ENCODE measurements at places on chromosomes 3 and 15.

DNA sequence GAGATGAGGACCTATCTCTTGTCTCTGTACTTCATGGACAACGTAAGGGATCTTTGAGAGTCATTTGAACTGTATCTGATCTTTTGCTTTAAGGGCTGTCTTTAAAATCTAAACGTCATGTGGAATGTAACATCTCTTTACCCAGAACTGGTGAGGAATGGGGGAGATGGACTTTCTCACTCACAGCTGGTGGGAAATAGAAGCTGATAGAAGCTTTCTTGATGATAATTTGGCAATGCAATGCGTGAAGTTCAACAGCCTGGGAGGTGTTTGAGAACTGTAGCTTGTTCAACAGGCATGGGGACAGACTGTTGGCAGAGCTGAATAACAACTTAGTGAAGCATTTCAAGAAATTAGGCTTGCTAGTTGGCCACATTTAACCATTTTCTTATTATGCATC is 21.5 kb upstream of the RORA start:
- DNase-seq, result no peak

- DNase-seq, result no peak
These were observed 464.9 kb downstream of the MFSD1 start for GRCh38 chr3:159266779-159267178.

DNA sequence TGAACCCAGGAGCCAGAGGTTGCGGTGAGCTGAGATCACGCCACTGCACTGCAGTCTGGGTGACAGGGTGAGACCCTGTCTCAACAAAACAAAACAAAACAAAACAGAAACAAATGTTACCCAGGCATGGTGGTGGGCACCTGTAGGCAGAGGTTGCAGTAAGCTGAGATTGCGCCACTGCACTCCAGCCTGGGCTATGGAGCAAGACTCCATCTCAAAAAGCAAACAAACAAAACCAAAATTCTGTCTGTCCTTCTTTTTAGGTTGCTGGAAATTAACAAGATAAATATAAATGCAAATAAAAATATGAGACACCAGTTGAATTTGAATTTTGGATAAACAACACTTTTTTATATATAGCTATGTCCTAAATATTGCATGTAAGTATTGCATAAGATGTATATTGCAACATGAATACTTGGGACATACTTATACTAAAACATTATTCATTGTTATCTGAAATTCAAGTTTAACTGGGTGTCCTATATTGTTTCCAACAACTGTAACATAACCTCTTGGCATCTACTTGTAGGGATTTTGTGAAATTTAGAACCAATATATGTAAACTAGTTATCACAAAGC is 4.7 kb upstream of the CEP97 start:
- DNase-seq, result no peak

DNA sequence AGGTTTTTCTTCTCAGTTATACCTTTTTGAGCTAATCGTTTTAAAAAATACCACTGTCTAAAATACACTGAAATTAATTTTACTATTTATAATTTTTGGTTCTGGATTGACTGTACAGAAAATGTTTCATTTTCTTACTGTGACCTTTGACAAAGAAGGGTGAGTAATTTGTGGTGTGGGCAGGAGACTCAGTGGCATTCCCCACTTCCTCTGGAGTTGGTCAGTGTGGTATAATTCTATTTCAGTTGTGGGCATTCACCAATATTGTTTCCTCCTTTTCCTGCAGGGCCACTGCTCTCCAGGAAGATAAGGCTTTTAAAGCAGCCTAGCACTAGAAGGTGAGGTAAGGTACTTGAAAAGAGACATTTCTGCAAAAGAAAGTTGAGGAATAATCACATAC is 6.5 kb downstream of the DAG1 start:
- DNase-seq, result no peak

GRCh38 chr3:161489395-161489794 is 7.2 kb upstream of the OTOL1 start:
- DNase-seq, result no peak

DNA sequence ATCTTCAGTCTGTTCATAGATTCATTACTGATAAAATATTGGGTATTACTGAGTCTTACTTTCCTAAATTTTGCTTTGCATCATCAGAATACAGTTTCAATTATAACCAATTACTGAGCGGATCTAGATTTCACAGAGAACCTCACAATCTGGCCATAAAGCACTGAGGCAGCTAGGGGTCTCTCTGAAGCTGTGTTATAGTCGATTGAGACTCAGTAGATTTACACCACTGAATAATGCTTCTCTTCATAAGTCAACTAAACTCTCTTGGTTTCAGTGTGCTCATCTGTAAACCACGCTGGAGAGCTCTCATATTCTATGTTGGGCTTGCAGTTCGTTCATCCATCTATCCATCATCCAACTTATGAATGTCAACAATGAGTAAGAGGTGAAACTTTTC is 180.6 kb downstream of the GREM1 start:
- DNase-seq, result no peak

- DNase-seq, result no peak
These were observed 17.4 kb downstream of the PDHB start for GRCh38 chr3:58416191-58416590.

DNA sequence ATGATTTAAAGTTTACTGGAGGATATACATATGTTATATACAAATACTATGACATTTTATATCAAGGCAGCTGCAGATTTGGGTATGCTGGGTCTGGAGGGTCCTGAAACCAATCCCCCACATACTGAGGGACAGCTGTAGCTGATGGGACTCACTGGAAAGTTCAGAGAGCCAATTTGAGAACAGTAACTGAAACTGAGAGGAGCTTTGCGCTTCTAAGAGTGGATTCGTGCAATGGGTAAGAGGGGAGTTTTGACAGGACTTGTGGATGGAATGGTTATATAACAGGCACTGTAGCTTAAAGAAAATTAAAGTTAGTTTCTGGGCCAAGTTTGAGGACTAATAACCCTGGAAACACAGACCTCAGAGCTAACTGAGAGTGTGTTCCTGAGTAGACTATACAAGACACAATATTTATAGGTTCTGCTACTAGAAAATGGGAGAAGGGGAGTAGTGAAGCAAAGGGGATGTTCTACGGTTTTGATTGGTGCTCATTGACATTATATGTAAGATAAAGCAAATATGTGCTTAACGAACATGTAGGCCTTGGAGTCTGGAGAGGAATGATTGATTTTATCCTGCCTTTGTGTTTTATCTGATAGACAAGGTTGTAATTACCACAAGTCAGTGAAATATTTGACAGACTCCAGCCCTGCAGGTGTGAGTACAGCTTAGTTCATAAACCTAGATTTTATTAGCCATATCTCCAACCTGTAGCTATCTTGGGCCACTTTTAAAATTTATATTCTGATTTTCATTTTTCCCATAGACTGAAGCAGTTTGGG is 4.8 kb upstream of the ZMAT3 start:
- DNase-seq, result no peak

DNA sequence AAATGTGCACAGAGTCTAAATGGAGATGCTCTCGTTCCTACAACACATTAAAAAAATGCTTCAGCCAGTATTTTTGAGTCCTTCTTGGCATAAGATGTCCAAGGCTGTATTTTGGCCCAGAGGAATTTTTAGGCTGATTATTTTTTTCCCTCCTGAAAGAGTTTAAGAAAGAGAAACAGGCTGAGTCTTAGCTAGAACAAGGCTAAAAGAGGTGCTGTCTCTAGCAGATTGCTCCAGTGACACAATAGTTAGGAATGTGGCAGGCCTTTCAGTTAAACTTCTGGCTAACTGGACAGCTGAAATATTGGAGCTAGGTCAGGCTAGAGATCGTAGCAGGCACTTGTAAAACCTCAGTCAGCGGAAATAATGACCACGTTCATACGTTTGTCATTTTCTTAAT is 271.4 kb upstream of the RARB start:
- DNase-seq, result no peak

DNA sequence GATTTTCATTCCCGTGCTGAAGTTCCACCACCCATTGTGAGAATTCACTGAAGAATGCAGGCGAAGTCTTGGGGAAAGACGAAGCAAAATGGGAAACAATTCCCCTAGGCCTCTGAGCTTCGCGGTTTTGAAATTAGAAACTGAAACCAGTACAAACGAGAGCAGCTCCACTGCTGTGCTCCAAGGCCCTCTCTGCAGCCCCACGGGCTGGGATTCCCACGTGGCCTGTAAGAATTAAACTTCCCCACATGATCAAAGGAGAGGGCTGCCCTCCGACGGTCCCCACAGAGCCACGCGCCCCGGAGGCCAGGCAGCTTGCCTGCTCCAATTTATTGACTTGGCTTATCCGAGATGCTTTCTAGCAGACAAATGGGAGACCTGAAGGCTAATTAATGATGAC is 144.0 kb downstream of the GREM1 start:
- DNase-seq, result no peak

- DNase-seq, result no peak
These were observed 525.1 kb downstream of the PDCD6IP start for GRCh38 chr3:34323517-34323916.

GRCh38 chr15:63110428-63111026 is 11.1 kb upstream of the LACTB start:
- no peak for DNase-seq

DNA sequence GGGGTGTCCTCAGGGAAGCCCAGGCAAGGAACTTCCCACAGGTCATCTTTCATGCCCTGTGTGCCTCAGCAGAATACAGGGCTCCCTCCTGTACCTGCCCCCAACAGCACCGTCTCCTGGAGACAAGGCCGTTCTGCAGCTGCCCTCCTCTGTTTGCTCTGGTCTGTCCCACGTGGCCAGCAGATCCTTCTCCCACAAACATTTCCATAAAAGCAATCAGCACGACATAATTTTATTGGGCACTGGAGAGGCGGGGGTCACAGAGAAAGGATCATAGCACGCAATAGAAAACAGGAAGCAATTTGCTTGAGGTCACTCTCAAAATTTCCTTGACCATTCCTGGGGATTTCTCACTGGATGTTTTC is 29.4 kb downstream of the STARD5 start:
- no peak for DNase-seq

DNA sequence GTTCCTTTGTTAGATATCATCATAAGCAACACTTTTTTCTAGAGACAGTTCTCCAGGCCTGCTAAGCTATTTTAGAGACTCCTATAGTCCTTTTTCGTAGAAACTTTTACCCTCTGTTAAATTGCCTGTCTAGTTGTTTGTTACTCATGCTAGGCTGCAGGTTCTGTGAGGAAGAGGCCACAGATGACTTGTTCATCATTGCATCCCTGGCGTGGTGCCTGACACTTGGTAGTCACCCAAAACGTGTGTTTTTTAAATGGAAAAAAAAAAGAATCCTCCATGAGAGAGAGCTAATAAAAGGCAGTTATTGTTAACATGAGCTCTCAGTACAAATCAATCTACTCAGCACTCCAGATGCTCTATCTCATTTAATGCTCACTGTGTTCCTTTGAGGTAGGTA is 35.1 kb downstream of the CCDC54 start:
- no peak for DNase-seq

- no peak for DNase-seq
These were observed 41.4 kb downstream of the IRAK2 start for GRCh38 chr3:10206166-10206511.

GRCh38 chr15:66996094-66996493 is 69.3 kb upstream of the SMAD3 start:
- DNase-seq, result no peak

- no peak for DNase-seq
These were observed 85.3 kb upstream of the LIMD1 start for GRCh38 chr3:45509038-45509767.

GRCh38 chr15:80654299-80654698 is 40.8 kb upstream of the ABHD17C start:
- DNase-seq, result no peak

GRCh38 chr15:93088981-93089726 is at the start of gene RGMA:
Gene RGMA, minus strand, starts transcription at chr15:93089211. Its CDS starts 279 bp downstream, at chr15:93088932.
- DNase-seq, result no peak

DNA sequence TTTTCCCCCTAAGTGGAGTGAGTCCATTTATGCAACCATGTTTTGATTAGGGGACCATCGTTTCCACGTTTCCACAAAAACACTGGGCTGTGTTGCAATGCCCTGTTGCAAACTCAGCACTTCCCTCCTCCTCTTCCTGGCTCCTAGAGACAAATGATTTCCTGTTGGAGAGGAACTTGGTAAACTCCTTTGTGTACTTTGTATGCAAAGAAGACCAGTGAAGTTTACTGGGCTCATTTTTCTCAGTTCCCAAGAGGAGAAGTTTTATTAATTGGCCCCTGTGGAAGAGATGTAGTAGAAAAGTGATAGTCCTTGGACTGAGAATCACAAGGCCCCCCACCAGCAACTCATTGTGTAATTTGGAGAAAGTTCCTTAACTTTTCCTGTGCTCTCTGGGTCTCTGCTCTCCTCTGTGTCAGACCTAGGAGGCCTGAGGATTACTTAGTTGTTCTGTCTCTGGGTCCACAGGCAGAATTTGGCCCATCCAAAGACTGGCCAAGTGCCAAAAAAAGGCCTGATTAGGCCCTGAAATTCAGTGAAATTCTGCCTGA is 95.0 kb downstream of the ATG7 start:
- no peak for DNase-seq

GRCh38 chr3:70189884-70190473 is 122.5 kb downstream of the MDFIC2 start:
- DNase-seq, result no peak

DNA sequence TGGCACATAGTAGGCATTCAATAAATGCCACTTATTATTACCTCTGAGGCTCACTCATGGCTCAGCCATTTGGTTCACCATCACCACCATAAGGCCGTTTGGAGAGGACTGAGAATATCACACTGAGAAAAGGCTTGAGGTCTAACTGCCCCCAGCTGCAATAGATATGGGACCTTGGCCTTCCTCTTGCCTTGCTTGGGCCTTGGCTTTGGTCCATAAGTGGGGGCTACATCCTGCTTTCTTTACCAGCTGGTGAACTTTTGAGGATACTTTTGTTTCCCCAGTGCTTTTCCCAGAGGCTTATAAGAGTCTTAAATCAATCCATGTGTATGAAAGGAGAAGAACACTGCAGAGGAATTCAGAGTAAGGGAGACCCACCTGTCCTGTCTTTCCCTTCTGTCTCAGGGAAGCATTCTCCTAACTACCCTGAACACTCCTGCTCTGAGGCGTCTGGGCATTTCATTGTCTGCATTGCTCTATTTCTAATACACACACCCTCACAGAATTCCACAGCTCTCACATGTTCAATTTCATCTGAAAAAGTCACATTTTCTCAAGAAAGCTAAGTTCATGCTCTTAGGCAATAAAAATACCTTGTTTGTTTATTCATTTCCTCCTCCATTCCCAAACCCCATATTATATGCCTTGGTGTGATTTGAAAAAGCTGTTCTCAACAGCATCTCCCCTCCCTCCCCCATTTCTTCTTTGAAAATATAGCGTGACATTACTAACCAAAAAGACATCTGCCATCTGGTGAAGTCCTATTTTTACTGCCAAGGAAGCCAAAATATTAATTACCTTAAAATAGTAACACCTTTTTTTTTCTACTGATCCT is 22.5 kb upstream of the KCNMB2 start:
- no peak for DNase-seq

- DNase-seq, result no peak
These were observed 222.5 kb upstream of the ICE2 start for GRCh38 chr15:60701261-60702019.

GRCh38 chr3:181727341-181728032 is 15.8 kb downstream of the SOX2 start:
- no peak for DNase-seq

GRCh38 chr3:156010829-156011228 is 109.5 kb upstream of the KCNAB1 start:
- no peak for DNase-seq

GRCh38 chr15:51726302-51727073 is 11.0 kb downstream of the LYSMD2 start:
- DNase-seq, result no peak

Data from activated CD8-positive, alpha-beta memory T cell treated with anti-CD3 and anti-CD28 coated beads for 1 hour (primary cell).